COLO829 (cell line): ENCODE measurements at places on chromosomes 5 and 9.
A peak's percentile ranks its signal among the peaks of the same experiment; 100 is the strongest.

DNA sequence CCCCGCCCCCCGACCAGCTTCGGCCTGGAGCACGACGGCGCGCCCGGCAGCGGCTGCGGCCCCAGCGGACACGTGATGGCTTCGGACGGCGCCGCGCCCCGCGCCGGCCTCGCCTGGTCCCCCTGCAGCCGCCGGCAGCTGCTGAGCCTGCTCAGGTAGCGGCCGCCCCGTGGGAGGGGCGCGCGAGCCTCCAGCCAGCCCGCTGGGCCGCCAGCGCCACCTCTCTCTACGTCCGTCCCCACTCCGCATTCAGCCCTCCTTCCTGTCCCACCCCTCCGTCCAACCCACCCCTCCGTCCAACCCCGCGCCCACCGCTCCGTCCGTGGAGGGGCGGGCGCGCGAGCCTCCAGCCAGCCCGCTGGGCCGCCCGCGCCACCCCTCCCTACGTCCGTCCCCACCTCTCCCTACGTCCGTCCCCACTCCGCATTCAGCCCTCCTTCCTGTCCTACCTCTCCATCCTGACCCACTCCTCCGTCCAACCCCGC lies 6.5 kb downstream of the ADAMTS13 start:
- no peak for DNase-seq

- no peak for DNase-seq
Measured at GRCh38 chr9:119792242-119792641, 423.0 kb upstream of the BRINP1 start.

DNA sequence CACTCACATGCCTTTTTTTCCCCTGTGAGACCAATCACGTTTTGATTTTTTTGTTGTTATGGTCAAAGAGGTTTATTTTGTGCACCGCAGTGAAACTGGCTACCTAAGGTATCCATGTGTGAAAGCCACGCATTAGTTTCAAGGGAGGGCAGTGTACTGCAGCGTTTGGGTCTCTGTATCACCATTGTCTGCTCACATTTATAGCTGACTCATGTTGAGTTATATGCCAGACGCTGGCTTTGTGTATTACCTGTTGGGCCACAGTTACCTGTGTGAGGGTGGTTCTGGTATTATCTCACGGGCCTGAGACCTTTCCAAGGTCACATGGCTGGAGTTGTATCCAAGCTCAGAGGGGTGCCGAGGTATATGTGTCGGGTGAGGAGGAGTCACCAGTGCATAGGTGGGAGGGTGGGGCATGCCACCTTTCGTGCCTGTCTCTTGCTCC lies 75.8 kb downstream of the ARHGAP26 start:
- no peak for DNase-seq

- no peak for DNase-seq
Measured at GRCh38 chr5:135482381-135482933, 30.3 kb upstream of the TIFAB start.

- DNase-seq, result no peak
Measured at GRCh38 chr5:62306323-62306895, 403 bp downstream of the KIF2A start.

DNA sequence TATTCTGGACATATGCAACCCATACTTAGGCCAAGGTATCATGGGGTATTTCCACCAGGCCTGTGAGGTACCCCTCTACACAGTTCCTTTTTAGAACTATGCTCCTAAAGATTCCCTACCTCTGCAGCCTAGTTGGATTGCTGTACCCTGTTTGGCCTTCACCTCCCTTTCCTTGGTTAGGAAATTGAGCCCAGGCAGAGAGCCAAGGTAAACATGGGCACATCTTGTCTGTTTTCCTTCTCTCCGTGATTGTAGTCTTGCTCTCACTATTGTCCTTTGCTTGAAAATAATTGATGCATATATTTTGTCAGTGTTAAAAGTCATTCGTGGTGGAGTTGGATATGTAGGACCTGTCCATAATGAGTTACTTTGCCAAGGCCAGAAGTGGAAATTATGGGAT lies 26.7 kb downstream of the BDP1 start:
- no peak for DNase-seq

GRCh38 chr9:113316030-113316429 lies 12.9 kb upstream of the RNF183 start:
- no peak for DNase-seq

DNA sequence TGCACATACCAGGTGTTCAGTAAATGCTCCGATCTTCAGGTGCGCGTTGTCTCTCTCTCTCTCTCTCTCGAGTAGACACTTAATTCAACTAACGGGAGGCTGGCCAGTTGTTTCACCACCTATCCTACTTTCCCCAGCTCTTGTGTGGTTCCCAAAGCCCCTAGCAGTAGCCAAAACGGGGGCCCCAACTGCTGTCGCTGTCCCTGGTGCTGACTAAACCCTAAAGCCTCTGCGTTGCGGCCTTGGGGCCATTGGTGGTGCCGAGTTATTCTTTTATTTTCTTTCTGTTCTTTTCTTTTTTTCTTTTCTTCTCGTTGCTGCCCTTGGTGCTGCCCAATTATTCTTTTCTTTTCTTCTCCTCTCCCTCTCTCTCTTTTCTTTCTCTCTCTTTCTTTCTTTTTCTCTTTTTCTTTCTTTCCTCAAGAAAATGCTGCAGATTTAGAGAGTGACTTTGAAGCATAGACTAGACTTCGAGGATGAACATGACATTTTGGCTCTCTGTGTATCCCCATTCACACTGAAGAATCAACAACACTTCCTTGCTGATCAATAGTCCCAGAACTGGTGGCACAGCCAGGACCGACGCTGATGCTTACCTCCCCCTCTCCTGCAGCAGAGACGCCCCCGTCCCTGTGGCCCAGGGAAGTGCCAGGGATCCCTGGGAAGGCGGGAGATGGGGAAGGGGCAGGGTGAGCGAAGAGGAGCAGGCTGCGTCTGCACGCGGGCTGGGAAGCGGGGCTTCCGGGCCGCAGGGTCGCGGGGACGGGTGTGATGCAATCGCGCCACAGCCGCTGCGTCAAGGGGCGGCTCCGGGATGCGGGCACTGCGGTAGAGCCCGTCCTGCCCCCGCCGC lies at the start of gene FBLL1:
TSS of gene FBLL1 (plus strand) at position 785 of the 853 bp plus-strand sequence. CDS start 200 bp downstream, outside the sequence.
- DNase-seq, result no peak

DNA sequence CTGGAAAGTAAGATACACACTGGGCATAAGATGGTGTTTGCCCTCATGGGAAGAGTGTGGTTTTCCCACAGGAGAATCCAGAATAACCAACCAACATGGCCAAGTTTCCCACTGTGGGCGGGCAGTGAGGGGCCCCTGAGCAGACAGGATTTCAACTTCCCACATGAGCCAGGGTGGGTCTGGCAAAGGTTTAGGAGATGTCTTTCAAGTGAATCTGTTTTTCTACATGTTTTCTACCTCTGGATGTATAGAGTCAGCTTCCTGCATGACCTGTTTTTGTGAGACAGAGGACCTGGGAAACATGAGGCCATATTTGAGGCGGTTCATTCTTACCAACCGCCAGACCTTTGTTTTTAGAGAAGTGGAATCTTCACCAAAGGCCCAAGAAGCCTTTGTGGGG lies 100.5 kb downstream of the TLE4 start:
- DNase-seq, result no peak

DNA sequence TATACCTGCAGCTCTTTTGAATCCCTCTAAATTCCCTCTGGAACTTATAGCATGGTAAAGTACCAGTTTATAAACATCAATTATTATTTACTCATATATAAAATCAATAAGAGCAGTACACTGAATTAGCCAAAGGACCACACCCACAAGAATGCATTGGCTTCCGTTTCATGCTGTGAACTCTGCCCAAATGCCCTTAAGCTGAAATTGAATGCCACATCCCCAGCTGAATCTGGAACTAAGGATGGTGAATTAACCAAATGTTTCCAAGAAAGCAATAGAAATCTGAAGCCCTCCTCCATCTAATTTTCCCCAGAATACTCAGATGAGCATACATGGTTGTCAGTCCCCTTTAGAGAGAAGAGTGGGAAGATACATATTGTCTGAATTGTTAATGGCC lies 436.4 kb upstream of the FTMT start:
- no peak for DNase-seq

DNA sequence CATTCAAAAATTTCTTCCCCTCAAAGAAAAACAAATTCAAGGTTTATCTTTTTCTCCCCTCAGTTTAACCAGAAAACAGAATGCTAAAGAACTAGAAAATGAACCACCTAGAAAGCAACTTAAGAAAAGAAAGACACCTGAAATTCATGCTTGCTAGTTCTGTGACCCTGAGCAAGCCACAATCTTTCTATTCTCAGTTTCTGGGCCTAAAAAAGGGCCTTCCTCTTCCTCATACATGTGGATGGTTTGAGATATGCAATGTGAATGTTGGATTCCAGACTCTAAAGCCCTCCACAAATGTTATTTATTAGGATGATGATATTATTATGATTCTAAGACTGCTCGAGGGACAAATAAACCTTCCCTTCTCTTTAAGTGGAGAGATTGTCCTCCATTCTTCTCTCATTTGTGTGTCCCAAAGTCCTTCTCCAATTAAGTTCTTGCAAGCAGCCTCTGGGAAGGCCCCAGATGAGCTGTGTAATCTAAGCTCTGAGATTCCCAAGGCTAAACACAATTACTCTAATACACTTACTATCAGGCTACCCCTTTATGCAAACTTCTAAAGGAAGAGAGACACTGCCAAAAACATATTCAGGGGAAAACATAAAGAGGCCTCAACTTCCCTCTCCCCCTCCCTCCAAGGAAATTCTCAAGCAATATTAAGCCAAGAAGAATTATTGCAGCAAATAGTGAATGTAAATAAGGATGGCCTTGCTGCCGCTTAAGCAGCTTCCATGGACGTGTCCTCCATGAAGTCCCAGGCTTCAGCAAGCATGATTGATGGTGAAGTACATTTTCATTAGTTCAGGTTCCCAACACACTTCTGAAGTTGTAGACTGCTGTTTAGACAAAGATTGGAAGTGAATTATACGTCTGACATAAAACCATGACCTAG lies 80.2 kb downstream of the PRKACG start:
- DNase-seq, result no peak

GRCh38 chr5:159440235-159440634 lies 109.9 kb upstream of the IL12B start:
- no peak for DNase-seq

DNA sequence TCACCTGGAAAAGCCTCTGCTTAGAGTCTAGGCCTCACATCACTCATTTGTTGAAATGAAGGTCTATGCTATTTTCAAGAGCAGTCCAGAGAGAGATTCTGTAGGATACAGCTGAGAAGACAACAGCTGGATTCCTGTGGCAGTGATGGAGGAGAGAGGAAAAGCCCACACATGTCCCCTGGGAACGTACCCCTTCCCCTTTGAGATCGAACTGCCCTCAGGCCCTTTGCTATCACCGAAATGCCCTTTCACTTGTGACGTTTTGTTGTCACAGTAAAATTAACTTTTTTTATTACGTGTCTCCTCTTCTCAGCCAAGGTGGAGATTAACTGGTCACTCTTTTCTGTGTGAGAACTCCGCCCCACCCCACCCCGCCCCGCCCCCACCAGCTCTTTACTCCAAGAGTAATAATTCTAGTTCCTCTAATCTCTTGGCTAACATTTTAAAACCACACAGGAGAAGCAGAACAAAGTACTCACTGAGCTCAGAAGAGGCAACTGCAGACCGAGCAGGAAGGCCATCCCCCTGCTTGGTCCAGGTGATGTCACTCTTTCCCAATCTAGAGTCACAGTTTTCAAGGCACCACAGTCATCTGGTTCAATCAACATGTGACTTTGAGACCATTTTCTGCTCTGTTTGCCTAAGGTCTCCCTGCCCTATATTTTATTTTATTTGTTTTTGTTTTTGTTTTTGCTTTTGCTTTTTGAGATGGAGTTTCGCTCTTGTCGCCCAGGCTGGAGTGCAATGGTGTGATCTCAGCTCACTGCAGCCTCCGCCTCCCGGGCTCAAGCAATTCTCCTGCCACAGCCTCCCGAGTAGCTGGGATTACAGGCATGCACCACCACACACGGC lies 105.6 kb downstream of the SUSD1 start:
- peak; percentile 33 for DNase-seq

- DNase-seq, result peak; percentile 2
Measured at GRCh38 chr5:4079831-4080230, 484.2 kb downstream of the IRX1 start.

- no peak for DNase-seq
Measured at GRCh38 chr9:133102190-133103021, 18.6 kb downstream of the RALGDS start.

- no peak for DNase-seq
Measured at GRCh38 chr9:35852267-35852815, 17.9 kb downstream of the OR13J1 start.

GRCh38 chr5:94268226-94268625 lies 350.2 kb downstream of the KIAA0825 start:
- no peak for DNase-seq

DNA sequence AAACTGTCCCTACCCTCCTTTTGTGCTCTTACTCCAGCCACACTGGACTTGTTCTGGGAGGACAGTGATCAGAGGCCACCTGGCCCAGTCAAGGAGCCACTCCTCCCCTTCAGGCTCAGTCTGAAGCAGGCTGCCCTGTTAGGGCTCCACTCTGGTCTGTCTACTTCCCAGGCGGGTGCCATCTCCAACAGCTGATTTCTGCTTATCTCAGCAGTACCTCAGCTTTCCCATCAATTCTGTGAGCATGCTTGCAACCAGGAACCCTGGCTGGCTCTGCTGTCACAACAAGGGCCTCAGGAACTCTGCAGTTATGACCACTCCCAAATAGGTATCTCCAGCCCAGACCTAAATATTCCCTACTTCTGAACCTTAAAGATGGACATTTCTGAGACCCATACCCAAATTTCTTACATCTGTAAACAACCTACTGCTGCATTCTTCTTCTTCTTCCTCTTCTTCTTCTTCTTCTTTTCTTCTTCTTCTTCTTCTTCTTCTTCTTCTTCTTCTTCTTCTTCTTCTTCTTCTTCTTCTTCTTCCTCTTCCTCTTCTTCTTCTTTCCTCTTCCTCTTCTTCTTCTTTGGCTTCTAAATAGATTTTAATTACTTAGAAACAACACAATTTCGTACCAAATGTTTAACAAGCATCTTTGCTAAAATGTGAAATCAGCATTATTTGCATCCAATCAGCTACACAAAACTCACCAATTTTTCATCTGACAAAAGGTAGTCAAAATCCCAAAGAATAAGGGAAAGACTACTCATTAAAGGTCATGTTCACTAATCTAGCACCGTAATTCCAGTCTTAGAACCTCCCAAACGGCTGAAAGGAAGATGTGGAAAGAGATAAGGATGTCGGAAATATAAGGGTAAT lies 13.6 kb upstream of the SLC22A4 start:
- DNase-seq, result no peak

DNA sequence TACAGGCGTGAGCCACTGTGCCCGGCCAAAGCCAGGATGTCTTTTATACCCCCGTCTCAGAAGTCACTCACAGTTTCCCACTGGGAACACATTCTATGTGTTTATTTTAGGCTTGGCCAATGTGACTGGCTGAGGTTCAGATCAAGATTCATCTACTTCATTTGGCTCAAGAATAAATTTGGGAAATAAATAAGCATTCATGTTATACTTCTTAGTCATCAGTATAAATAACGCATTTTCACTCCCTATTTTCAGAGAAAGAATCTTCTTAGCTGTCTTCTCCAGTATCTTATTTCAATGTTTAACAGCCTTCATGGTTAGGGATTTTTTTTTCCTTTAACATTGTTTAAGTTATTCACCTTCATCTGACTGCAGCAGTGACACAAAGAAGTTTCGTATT lies 11.8 kb downstream of the S100Z start:
- DNase-seq, result no peak
